RPMI8226 (cell line): ENCODE measurements at places on chromosomes 16 and 17.

- DNase-seq, result no peak
Observed at GRCh38 chr16:50360033-50360778, 8.6 kb downstream of the BRD7 start.

- DNase-seq, result no peak
Observed at GRCh38 chr17:61330174-61331150, 69.2 kb upstream of the TBX2 start.

GRCh38 chr16:4323845-4324488 lies 8.1 kb downstream of the GLIS2 start:
- DNase-seq, result no peak

DNA sequence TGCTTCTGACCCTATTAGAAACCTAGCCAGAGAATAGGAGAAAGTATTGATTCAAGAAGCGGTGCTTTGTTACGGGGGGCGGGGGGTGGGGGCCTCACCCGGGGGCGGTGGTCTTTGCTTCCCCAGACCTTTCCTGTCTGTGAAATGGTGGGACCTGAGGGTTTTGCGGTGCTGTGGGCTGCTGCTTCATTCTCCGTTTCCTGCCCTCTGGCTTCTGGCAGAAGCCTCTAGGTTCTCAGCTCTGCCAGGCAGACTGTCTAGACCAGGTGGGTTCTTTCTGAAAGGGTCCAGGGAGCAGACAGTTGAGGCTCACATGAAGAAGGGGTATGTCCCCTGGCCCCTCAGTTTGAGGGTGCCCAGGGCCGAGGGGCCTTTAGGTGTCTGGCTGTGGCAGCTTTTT lies 14.0 kb downstream of the GSE1 start:
- DNase-seq, result no peak

DNA sequence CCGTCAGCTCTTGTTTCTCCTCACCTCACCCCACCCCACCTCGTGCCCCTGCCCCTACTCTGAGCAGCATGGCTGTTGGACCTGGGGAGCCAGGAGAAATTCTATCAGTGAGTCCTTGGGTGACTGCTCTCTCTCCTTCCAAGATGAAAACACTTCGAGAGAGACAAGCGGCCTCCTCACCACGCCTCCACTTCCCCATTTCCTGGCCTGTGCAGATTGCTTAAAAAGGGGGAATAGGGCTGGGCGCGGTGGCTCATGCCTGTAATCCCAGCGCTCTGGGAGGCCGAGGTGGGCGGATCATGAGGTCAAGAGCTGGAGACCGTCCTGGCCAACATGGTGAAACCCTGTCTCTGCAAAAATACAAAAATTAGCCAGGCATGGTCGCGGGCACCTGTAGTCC lies 9.5 kb downstream of the DLX4 start:
- DNase-seq, result no peak

GRCh38 chr17:10757647-10758046 lies 27.8 kb upstream of the TMEM220 start:
- no peak for DNase-seq

DNA sequence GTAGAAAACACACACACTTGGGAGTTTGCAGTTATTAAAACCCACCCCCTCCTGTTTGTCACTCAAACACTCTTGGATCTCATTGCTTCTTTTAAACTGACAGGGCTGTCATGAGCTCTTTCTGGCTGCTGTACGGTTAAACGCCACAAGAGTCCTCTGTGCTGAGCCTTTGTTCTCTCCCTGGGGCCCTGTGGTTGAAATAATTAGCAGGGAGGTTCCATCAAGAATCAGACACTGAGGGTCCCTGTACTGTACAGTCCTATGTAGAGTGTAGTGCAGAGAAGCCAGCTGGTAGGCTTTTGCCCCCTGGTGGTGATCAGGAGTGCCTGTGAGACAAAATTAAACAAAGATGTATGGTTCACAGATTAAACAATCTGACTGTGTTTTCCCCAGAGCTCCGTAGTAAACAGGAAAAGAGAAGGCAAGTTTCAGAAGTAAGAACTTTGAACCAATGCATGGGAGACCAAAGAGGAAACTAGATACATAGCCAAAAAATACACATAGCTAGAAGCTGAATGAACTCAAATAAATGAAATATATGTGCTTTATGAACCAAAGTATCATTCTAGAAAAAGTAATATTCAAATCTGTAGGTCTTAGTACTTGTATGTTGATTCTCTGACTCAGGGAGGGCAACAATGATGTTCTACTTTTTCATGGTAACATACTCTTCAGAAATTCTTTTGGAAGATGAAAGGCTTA lies 1.4 kb upstream of the SSH2 start:
- peak; percentile 84 for DNase-seq

GRCh38 chr16:81080233-81080632 lies 3.2 kb upstream of the C16orf46 start:
- no peak for DNase-seq

DNA sequence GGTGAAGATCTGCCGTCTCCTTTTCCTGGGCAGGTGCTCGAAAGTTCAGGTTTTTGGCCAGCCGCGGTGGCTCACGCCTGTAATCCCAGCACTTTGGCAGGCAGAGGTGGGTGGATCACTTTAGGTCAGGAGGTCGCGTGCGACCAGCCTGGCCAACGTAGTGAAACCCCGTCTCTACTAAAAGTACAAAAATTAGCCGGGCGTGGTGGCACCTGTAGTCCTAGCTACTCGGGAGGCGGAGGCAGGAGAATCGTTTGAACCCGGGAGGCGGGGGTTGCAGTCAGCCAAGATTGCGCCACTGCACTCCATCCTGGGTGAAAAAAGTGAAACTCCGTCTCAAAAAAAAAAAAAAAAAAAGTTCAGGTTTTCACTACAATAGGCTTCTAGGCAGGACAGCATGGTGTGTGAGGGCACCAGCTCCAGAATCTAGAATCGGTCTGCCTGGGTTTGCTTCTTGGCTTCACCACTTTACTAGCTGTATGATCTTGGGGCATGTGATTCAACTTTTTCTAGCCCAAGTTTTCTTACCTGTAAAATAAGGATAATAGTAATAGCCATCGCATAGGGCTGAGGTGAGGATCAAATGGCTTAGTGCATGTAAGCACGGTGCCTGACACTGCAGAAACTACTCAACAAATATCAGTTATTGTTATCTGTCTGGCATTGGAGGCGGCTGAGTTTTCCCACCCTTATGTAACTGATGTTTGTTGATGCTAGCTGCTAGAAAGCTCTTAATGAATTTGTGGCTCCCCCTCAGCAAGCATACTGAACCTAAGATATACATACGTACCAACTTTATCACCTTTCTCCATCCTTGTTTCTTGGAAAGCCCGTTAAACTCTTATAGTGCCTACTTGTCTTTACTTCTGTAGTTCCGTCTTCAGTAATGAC lies 1.3 kb downstream of the PSMD12 start:
- DNase-seq, result peak; percentile 57

GRCh38 chr17:74088285-74088933 lies 115.1 kb upstream of the RPL38 start:
- DNase-seq, result no peak

DNA sequence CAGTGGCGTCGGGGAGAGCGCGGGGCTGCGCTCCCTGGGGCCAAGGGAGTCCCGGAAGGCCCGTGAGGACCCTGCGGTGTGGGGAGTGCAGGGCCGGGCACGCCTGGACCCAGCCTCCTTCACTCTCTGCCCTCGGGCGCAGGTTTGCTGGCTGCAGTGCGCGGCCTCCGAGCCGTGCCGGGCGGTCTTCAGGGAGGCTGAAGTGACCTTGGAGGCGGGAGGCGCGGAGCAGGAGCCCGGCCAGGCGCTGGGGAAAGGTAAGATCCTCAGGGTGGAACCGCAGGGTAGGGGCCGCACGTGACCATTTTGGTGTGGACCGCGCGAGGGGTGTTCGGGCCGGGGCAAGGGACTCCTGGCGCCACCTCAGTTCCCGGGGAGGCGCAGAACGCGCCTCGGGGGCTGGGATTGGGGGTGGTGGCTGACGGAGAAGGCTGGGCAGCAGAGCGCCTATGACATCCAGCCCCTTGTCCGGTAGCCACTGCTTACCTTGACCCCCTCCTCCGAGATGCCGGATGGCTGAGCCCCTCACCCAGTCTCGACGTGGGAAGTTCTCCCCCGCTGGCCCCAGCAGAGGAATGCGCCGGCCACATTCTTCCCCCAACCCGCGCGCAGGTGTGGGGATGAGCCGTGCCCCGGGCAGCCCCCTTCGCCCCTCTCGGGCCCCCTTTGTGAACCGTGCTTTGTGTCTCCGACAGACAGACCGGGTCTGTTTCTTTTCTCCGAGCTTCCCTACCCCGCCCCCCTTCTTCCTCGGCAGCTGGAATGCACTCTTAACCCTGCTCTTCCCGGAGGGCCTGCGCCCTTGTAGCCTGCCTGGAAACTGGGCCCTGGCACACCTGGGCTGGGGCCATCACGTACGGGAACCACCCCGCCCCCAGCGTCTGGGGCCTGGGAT lies 631 bp downstream of the CDH3 start:
- no peak for DNase-seq

GRCh38 chr17:28726226-28726626 lies at the start of gene TLCD1:
Gene TLCD1 (minus strand): TSS chr17:28726233. CDS start chr17:28726097, 136 bp downstream.
- peak; percentile 77 for DNase-seq

- DNase-seq, result no peak
Observed at GRCh38 chr17:50206604-50207293, 5.3 kb upstream of the COL1A1 start.
